Panc1 (cell line): ENCODE measurements at places on chromosomes 7 and 10. TPM values are rescaled to one million over a fixed set of nuclear protein-coding genes. Genes with fewer than 3 reads are reported as not detected.

Gene RBP3
- not detected for total RNA-seq

DNA sequence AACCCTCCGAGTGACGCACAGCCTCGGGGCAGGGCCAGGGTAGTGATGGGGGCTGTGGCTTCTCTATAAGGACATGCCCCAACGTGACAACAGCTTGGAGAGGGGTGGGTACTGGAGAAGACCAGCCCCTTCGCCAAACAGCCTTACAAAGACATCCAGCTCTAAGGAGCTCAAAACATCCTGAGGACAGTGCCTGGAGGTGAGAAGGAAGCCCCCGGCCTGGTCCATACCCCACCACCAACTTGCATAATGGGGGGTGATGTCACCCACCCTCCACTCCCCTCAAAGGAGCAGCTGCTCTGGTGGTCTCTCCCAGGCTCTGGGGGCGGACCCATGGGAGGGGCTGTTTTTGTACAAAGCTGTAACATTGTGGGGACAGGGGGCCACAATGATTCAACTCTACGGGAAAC, 15.1 kb downstream of the PRSS2 start:
- no peak for DNase-seq

GRCh38 chr10:500876-501275, 188.6 kb downstream of the DIP2C start:
- no peak for DNase-seq

DNA sequence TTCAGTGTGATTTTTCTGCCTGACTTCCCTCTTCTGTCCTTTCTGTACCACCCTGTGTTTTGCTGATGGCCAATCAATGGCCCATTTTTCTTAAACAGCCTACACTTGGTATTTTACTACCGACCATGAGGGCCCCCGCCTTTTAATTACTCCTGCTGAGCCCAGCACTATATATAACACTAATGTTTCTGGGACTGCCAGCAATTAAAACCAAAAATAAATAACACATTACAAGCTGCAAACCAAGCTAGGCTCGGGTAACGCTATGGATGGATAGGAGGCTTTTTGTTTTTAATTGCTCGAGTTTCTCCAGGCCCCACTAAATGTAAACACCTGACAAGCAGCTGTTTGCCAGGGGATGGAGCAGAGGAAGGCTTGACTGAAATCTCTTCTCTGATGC, 915.4 kb upstream of the AUTS2 start:
- no peak for DNase-seq

DNA sequence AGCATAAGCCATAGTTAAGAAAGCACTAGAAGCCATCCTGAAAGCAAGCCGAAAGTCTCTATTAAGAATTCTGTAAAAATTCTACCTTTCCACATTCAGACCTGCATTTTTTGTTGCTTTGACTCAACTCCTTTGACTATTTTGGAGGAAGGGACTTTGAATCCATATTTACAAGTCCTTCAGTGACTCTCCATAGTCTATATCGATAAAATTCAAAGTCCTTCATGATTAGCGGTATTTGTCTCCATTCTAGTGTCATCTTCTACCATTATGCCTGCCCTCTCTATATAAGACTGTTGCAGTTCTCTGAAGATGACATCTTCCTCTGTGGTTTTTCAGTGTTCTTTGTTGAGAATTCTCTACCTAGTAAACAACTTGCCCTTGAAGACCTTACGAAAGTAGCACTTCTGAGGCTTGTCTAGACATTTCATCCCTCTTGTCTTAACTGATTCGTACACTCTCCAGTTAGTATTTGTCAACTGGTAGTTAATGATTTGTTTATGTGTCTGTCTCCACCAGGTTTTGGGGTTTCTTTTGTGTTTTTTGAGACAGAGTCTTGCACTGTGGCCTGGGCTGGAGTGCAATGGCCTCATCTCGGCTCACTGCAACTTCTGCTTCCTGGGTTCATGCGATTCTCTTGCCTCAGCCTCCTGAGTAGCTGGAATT, 1.7 kb downstream of the CCSER2 start:
- DNase-seq: no peak

DNA sequence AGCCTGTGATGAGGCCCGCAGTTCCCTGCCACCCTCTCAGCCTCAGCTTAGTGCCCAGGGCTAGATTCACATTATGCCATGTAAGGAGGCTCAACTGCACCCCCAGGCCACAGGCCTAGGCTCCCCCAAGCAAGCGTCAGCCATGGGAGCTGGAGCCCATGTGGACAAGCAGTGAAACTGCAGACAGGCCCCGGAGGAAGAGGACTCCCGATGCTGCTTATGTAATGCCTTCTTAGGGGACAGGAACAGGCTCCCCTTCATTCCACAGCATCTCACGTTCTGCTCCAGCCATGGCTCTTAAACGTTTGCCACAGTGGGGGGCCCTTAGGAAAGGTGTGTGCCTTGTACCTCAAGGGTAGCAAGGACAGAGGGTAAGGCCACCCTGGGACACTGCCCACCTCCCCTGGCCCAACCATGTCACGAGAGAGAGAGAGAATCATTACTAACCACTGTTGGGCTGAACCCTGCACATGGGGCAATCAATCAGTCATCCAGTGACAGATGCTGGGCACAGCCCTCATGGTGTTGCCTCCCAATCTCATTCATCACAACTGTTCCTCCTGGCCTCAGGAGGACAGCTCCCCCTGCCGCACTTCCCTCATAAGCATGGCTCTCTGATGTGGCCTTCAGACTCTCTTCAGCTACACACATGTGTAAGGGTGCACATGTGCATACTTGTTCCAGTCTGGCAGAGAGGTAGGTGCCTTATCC, 263.0 kb downstream of the GRID1 start:
- DNase-seq: no peak

GRCh38 chr10:119670717-119671116, 19.5 kb downstream of the BAG3 start:
- DNase-seq: no peak
